ENCODE measurements at places on chromosomes 7 and 10.

GRCh38 chr10:113350311-113351040 is 202.4 kb upstream of the HABP2 start:
- no peaks in the 10 kb centered on the region for H3K4me1 ChIP-seq
- no peak for DNase-seq
- H3K27ac ChIP-seq: no peak overlapping the region
- no peak overlapping the region for H3K4me3 ChIP-seq

DNA sequence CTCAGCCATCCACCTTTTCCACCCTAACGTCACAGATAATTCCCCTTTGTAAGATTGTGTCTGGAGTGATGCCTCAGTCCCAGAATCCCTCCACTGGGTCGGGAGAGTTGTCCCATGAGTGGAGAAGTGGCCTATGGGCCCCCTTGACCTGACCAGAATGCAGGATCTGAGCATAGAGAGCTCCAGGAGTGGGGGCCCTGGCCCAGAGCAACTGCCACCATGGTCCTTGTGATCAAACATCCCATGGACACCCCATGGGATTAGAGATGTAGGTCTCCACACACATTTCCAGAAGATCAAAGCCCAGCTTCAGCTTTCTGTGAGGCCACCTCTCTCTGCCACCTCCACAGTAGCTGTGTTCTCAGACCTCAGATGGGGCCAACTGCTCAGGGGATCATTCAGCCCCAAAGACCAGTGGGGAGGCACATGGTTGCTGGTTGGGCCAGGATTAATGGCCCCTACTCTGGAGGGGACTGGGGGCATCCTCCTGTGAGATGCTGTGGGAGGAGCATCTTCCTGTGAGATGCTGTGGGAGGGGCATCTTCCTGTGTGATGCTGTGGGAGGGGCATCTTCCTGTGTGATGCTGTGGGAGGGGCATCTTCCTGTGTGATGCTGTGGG is 28.5 kb upstream of the DPYSL4 start:
- no peak overlapping the region for H3K27ac ChIP-seq
- H3K4me3 ChIP-seq: no peak overlapping the region
- no peaks in the 10 kb centered on the region for H3K36me3 ChIP-seq
- no peaks in the 10 kb centered on the region for H3K27me3 ChIP-seq

- H3K36me3 ChIP-seq: no peaks in the 10 kb centered on the region
- no peak overlapping the region for H3K27ac ChIP-seq
- no peak for DNase-seq
- H3K4me1 ChIP-seq: no peaks in the 10 kb centered on the region
- no peaks in the 10 kb centered on the region for H3K27me3 ChIP-seq
Observed at GRCh38 chr10:107371801-107372200, 207.3 kb upstream of the SORCS1 start.

- no peak overlapping the region for H3K4me3 ChIP-seq
- no peak for DNase-seq
- H3K27ac ChIP-seq: no peak overlapping the region
- no peaks in the 10 kb centered on the region for H3K27me3 ChIP-seq
- no peaks in the 10 kb centered on the region for H3K36me3 ChIP-seq
- H3K4me1 ChIP-seq: no peaks in the 10 kb centered on the region
Observed at GRCh38 chr10:131743190-131744151, 157.3 kb upstream of the PPP2R2D start.

Measured in cardiac muscle cell (in vitro differentiated cells and primary cell).